ENCODE measurements at places on chromosomes 7 and 10.

DNA sequence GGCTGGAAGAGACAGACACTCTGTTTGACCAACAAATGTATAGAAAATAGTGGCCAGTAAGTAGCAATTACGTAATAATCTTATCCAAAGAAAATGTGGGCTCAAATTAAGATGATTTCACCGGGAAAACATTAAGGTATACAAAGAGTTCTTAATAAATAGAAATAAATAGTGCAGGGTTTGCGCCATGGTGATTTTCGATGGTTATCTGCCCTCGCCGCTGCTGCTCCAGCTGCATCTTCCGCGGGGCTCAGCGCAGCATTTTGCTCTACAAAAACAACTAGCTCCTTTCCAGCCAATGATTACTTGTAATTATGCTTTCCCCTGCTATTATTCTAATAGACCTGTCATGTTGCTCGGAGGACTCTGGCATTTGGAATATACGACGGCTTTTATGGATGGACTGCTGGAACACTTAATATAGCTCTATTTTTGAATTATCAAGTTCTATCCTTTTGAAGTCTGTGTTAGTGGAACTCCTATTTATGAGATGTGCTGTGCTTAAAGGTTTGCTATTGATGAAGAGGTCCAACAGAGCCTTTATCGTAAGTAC lies 103.8 kb downstream of the BUB3 start:
- no peaks in the 10 kb centered on the region for H3K36me3 ChIP-seq
- H3K4me3 ChIP-seq: no peak overlapping the region
- no peak for DNase-seq
- H3K27me3 ChIP-seq: no peaks in the 10 kb centered on the region

GRCh38 chr7:121623130-121623872 lies 227.2 kb upstream of the FAM3C start:
- no peaks in the 10 kb centered on the region for H3K36me3 ChIP-seq
- DNase-seq: no peak
- no peaks in the 10 kb centered on the region for H3K27me3 ChIP-seq

DNA sequence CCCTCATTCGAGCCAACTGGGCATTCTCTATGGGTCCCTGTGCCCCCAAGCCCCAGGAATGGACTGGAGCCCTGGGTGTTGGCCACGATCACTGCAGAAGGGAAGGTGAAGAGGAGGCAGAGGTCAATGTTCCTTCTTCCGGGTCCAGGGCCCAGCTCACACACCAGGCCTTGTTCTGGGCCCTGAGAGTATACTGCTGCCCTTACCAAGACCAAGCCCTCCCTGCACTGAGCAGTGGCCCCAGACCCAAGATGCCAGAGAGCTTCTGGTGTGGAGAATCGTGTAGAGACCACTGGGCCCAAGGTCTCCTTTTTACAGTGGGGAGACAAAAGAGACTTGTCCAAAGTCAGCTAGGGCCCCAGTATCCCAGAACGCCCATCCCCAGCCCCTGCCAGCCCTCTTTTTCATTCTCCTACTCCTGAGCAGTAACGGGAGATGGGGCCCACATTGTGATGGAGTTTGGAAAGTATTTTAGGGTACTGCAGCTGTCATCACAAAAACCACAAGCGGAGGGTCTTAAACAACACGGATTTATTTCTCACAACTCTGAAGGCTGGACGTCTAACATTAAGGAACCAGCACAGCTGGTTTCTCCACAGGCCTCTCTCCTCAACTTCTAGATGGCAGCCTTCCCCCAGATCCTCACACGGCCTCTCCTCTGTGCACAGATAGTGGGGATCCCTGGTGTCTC lies 79.4 kb downstream of the PDGFA start:
- DNase-seq: no peak
- H3K4me3 ChIP-seq: no peak overlapping the region
- H3K27ac ChIP-seq: no peak overlapping the region

DNA sequence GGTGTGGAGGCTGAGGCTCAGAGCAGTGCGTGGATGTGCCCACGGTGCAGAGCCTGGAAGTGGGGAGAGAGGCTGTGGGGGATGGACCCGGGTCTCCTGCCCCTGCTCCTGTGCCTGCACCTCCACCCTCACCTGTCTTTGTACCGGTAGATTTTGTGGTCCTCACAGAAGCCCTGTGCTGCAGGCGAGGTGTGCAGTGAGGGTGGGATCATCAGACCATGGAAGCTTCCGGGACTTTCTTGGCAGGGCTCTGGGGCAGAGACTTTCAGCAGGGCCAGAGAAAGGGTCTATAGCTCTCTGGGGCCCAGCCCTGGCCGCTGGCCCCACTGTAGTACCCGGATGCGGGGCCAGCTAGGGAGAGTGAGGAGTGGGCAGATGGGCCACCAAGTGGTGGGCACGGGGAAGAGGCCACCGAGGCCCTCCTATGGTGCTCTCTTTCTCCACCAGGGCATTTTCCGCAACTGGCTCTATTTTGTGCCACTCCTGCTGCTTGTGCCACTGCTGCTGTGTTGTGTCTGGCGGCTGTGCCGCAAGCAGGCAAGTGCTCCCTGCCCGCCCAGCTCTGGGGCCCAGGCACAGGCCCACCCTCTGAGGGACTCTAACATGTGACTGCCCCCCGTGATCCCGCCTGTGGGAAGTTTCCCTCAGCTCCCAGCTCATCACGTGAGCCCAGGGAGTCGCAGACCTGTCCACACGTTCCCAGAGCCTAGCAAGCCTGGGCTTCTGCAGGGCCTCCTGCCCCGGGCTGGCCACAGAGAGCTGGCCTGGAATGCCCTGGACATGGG lies 22.1 kb downstream of the ANTXRL start:
- no peak overlapping the region for H3K4me3 ChIP-seq
- no peaks in the 10 kb centered on the region for H3K27me3 ChIP-seq
- H3K27ac ChIP-seq: no peak overlapping the region
- no peak for DNase-seq
- H3K4me1 ChIP-seq: no peaks in the 10 kb centered on the region

GRCh38 chr7:111744501-111745155 lies 182.3 kb upstream of the IMMP2L start:
- no peak overlapping the region for H3K27ac ChIP-seq
- DNase-seq: no peak
- H3K27me3 ChIP-seq: no peaks in the 10 kb centered on the region
- no peaks in the 10 kb centered on the region for H3K4me1 ChIP-seq

GRCh38 chr7:112749775-112750174 lies 40.4 kb downstream of the TMEM168 start:
- no peak overlapping the region for H3K27ac ChIP-seq
- H3K4me3 ChIP-seq: no peak overlapping the region

DNA sequence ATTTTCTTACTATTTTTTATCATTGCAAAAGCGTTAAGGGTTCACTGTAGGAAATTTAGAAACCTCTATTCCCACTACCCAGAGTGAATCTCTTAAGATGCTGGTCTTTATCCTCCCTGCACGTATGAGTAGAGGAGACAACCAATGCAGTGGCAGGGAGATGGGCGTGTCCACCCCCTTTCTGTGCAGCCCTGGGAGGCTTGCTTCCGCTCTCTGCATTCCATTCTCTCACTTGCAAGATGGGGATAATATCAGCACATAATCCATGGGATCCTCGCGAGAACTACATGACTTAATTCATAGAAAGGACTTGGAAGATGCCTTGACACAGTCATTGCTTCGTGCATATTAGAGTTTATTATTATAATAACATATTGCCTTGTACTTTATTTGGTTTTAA lies 196.2 kb downstream of the KLF6 start:
- H3K27ac ChIP-seq: no peak overlapping the region
- DNase-seq: no peak
- H3K4me1 ChIP-seq: no peaks in the 10 kb centered on the region

GRCh38 chr10:121524157-121524817 lies 74.0 kb downstream of the FGFR2 start:
- no peak overlapping the region for H3K27ac ChIP-seq
- no peaks in the 10 kb centered on the region for H3K4me1 ChIP-seq
- H3K27me3 ChIP-seq: no peaks in the 10 kb centered on the region
- no peak overlapping the region for H3K4me3 ChIP-seq
- DNase-seq: no peak

DNA sequence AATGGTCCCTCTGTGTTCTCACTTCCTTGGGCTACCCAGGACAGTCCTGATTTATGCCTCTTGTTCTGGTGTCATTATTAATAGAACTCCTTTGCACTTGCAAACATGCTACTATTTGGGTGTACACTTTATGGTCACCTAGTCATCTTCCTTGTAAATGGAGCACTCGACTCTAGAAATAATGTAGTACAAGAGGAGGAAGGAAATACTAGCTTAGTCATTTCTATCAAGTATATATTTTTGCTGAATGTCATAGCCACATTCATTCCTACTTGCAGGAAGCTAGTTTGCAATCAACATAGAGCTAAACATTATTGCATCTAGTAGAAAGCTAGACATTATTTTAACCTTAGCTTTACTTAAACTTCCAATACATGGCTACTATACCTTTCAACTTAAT lies 335.3 kb downstream of the MAGI2 start:
- DNase-seq: no peak
- H3K27me3 ChIP-seq: no peaks in the 10 kb centered on the region
- H3K36me3 ChIP-seq: no peaks in the 10 kb centered on the region
- no peak overlapping the region for H3K4me3 ChIP-seq
- H3K4me1 ChIP-seq: no peaks in the 10 kb centered on the region
- no peak overlapping the region for H3K27ac ChIP-seq

- H3K4me1 ChIP-seq: no peaks in the 10 kb centered on the region
- no peak overlapping the region for H3K27ac ChIP-seq
- no peak overlapping the region for H3K4me3 ChIP-seq
Observed at GRCh38 chr7:48052748-48053147, 17.4 kb downstream of the C7orf57 start.

- no peaks in the 10 kb centered on the region for H3K4me1 ChIP-seq
- H3K27ac ChIP-seq: no peak overlapping the region
- no peaks in the 10 kb centered on the region for H3K27me3 ChIP-seq
Observed at GRCh38 chr7:4718075-4718474, 36.0 kb downstream of the FOXK1 start.

- H3K27ac ChIP-seq: no peak overlapping the region
- no peak overlapping the region for H3K4me3 ChIP-seq
- no peaks in the 10 kb centered on the region for H3K27me3 ChIP-seq
- no peaks in the 10 kb centered on the region for H3K36me3 ChIP-seq
Observed at GRCh38 chr10:90751107-90751997, 106.5 kb downstream of the HTR7 start.

GRCh38 chr10:131906269-131906639 lies 5.4 kb downstream of the PPP2R2D start:
- DNase-seq: no peak
- H3K4me3 ChIP-seq: no peak overlapping the region
- peaks cover 78% of the 10 kb centered on the region for H3K4me1 ChIP-seq
- H3K36me3 ChIP-seq: no peaks in the 10 kb centered on the region

DNA sequence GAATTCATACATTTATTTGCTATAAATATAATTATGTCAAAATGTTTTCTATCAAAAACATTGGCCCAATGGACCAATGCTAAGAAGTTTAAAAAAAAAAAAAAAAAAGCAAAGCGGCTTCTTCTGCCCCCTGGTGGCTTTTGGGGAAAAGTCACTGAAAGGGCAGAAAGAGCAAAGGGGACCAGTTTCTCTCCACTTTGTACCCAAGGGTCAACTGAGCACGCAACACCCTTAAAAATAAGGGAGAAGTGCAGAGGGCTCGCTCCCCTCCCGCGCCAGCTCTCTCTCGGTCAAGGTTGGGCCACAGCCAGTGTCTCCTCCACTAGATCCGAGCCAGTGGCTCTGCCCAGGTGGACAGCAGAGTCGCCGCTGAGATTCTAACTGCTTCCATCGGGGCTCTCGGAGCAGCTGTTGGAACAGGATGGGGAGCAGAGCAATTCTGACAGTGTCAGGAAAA lies 136.4 kb upstream of the FGFR2 start:
- peaks cover 3% of the 10 kb centered on the region for H3K27me3 ChIP-seq
- H3K4me1 ChIP-seq: peaks cover 5% of the 10 kb centered on the region
- DNase-seq: no peak
- no peaks in the 10 kb centered on the region for H3K36me3 ChIP-seq

- DNase-seq: no peak
- no peaks in the 10 kb centered on the region for H3K36me3 ChIP-seq
- H3K4me3 ChIP-seq: no peak overlapping the region
- no peaks in the 10 kb centered on the region for H3K27me3 ChIP-seq
- no peak overlapping the region for H3K27ac ChIP-seq
Observed at GRCh38 chr7:39757604-39758003, 134.2 kb downstream of the RALA start.

- no peaks in the 10 kb centered on the region for H3K27me3 ChIP-seq
- no peak for DNase-seq
- H3K27ac ChIP-seq: no peak overlapping the region
- H3K36me3 ChIP-seq: no peaks in the 10 kb centered on the region
Observed at GRCh38 chr10:5423771-5424170, 11.4 kb downstream of the NET1 start.

- no peak overlapping the region for H3K27ac ChIP-seq
- H3K4me1 ChIP-seq: no peaks in the 10 kb centered on the region
- DNase-seq: no peak
- H3K4me3 ChIP-seq: no peak overlapping the region
Observed at GRCh38 chr7:65338346-65338745, 35.3 kb upstream of the ZNF92 start.

DNA sequence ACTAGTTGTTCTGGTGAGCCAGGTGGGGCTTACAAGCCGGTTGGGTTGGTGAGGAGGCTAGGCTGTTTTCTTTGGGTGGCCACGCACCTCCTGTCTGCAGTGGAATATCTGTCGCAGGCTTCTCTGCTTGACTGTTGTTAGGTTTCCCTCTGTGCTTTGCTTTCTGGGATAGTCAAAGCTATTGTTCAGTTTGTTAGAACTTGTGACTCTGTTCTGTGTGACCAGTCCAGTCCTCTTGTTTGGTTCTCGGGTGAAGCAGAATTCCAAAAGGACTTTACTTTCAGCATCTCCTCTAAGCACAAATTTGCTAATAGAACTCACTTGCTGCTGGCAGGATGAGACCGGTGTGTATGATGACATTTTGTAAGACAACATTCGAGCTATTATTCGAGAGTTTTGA lies 105.3 kb downstream of the CREB5 start:
- no peaks in the 10 kb centered on the region for H3K4me1 ChIP-seq
- no peak overlapping the region for H3K4me3 ChIP-seq
- no peak overlapping the region for H3K27ac ChIP-seq

- no peaks in the 10 kb centered on the region for H3K4me1 ChIP-seq
- no peaks in the 10 kb centered on the region for H3K27me3 ChIP-seq
- H3K27ac ChIP-seq: no peak overlapping the region
Observed at GRCh38 chr7:41445946-41446345, 256.9 kb downstream of the INHBA start.

- H3K36me3 ChIP-seq: no peaks in the 10 kb centered on the region
- H3K27ac ChIP-seq: no peak overlapping the region
- H3K27me3 ChIP-seq: no peaks in the 10 kb centered on the region
Observed at GRCh38 chr7:80088705-80089104, 45.9 kb upstream of the GNAI1 start.

GRCh38 chr10:74206746-74207145 lies 55.7 kb downstream of the ADK start:
- no peak overlapping the region for H3K4me3 ChIP-seq
- H3K27me3 ChIP-seq: no peaks in the 10 kb centered on the region
- no peak overlapping the region for H3K27ac ChIP-seq
- H3K4me1 ChIP-seq: no peaks in the 10 kb centered on the region
- DNase-seq: no peak

DNA sequence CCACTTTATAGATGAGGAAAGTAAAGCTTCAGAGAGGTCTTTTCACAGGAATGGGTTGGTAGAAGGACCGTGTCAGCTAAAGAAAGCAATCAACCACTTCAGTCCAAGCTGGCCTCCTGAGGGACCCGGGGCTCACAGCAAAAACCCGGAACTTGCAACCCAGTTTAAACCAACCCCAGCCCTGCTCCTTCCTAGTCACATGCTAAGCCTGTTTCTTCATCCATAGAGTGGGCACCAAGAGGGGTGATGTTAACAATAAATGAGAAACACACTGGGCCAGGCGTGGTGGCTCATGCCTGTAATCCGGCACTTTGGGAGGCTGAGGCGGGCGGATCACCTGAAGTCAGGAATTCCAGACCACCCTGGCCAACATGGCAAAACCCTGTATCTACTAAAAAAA lies 12.1 kb upstream of the NPFFR1 start:
- H3K36me3 ChIP-seq: no peaks in the 10 kb centered on the region
- H3K27me3 ChIP-seq: no peaks in the 10 kb centered on the region
- H3K27ac ChIP-seq: no peak overlapping the region
- no peak overlapping the region for H3K4me3 ChIP-seq
- no peak for DNase-seq

All from naive thymus-derived CD4-positive, alpha-beta T cell (primary cell).